NCI-H1436 (cell line): ENCODE measurements at places on chromosomes 3 and 15.

DNA sequence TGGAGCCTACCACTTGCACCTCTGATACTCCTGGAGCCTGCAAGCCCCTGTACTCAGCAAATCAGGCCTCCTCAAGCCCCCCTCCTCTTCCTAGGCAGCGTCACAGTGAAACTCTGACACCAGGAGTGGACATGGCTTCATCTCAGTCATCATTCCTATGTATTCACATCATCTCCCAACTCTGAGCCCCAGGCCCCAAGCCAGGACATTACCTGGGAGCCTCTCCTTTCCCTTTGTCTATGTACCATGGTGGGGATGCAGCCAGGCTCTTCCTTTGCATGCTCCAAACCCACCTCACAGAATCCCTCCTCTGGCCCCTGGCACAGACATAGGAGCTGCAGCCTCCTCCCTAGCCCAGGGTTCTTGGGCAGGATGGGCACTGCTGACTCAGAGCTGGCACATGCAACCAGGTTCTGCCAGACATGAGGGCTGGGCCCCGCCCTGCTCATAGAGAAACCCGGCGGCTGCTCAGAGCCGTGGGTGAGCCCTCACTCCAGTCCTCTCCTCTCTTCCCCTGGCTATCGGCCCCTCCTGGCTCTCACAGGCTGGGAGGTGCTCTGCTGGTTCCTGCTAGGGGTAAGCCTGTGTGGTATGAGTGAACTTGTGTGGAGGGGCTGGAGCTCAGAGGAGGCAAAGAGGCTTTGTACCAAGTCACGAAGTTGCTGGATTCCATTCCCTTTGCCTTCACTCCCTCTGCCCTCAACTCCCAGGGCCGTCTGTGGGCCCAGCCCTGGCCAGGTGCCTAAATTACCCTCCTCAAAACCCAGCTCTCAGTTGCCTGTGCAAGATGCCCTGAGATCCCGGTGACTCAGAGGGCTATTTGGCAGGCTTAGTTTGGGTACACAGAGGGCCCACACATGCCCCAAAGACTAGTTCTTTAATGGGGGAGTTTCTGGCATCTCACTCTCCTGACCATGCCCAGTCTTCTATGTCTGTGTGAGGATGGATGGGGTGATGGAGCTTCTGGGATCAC lies 1.9 kb upstream of the PLCD1 start:
- no peak for DNase-seq

DNA sequence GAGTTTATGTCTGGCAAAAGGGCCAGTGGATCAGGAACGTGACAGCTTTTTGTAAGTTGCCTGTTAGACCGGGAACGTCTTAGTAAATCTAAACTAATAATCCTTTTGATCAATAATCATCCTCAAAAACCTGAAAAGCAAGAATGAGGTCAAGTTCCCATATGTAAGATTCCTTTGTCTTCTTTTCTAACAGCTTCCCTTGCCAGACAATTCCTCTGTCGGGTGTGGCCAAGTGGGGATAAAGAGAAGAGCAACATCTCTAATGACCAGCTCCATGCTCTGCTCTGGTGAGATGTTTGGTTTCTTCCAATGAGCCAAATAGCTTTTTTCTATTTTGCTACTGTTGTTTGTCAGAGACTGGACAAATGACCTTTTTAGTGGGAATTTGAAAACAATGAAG lies 19.8 kb downstream of the FANCD2OS start:
- no peak for DNase-seq

DNA sequence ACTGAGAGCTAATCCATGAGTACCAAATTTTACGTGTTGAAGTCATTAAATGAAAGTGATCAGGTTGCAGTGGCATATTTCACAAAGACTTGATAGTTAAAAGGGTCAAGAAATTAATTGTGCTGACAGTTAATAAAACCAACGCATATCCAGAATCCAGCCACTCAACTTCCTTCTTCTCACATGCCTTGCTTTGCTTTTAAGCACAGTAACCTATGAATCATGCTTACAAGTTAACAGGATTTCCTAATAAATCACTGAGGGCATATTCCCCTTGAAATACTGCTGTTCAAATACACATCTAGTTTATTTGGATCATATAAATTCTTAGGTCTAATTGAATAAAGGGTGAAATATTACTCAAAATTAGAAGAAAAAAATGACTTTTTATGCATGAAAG lies 801.5 kb upstream of the EPHA6 start:
- no peak for DNase-seq

GRCh38 chr3:177510693-177511216 lies 313.5 kb upstream of the TBL1XR1 start:
- DNase-seq: no peak

GRCh38 chr3:178748874-178749273 lies 212.6 kb downstream of the KCNMB2 start:
- DNase-seq: no peak

DNA sequence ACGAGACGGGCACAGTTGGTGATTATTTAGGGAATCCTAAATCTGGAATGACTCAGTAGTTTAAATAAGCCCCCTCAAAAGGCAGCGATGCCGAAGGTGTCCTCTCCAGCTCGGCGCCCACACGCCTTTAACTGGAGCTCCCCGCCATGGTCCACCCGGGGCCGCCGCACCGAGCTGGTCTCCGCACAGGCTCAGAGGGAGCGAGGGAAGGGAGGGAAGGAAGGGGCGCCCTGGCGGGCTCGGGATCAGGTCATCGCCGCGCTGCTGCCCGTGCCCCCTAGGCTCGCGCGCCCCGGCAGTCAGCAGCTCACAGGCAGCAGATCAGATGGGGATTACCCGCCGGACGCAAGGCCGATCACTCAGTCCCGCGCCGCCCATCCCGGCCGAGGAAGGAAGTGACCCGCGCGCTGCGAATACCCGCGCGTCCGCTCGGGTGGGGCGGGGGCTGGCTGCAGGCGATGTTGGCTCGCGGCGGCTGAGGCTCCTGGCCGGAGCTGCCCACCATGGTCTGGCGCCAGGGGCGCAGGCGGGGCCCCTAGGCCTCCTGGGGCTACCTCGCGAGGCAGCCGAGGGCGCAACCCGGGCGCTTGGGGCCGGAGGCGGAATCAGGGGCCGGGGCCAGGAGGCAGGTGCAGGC lies 318.0 kb downstream of the FGF12 start:
- DNase-seq: no peak

DNA sequence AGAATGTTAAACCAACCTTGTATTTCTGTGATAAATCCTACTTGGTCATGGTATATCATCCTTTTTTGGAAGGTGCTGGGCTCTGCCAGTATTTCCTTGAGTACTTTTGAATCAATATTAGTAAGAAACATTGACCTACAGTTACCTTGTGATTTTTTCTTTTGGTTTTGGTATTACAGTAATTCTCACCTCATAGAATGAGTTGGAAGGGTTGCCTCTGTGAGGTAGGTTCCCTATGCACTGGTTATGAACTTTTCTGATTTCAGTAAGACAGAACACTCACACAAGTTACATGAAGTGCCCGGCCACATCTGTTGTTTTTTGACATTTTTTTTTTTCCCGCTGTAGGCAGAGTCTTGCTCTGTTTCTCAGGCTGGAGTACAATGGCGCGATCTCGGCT lies 20.0 kb downstream of the PCCB start:
- no peak for DNase-seq

- no peak for DNase-seq
These were observed 54.5 kb downstream of the MRPS25 start for GRCh38 chr3:15010664-15011063.

- no peak for DNase-seq
These were observed 54.4 kb downstream of the LRRK1 start for GRCh38 chr15:100973351-100974111.

DNA sequence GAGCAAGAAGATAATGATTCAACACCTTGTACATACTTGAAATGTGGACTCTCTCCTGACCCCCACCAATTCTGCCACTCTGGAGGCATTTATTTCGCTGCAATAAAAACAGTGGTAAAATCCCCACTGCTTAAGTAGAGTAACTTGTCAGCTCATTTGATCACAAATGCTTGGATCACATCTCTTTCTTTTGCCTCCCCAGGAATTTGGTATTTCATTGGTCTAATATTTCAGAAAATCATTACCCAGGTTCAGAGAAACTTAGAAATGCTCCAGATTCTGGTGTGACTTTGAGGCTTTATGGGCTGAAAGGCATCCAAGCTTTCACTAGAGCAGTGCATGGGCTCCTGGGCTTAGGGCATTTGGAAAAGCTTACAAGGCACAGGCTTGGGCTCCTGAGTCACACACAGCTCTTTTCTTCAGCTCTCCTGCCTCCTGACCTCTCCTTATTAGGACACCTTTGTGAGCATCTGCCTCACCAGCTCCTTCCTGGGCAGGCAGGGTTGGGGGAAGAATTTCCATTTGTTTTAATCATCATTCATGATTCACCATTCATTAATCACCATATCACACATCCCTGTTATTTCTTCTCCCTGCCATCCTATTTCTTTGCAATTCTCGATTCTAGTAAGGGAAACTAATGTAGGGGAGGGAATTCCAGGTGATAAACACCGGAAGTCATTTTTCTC lies 22.5 kb downstream of the CDCP1 start:
- no peak for DNase-seq

GRCh38 chr15:96413657-96414056 lies 83.2 kb downstream of the NR2F2 start:
- DNase-seq: no peak

- no peak for DNase-seq
These were observed 18.2 kb downstream of the NFKBIZ start for GRCh38 chr3:101867511-101867910.

DNA sequence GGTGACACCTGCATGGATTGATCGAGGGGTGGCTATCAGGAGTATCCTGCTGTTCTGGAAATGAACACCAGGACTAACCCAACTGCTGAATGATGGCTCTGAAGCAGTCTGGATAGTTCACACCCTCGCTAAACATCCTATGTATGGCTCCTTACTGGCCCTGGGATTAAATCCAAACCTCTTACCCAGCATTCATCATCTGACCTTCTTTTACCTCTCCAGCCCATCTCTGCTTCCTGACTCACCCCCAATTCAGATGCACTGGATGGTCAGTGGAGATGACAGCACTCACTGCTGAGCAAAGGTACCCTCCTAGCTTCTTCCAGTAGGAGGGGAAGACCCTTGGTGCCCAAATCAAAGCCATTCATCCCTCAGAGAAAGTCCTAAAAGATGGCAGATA lies 235.2 kb upstream of the TRIM42 start:
- DNase-seq: no peak

- DNase-seq: peak; percentile 5
These were observed 1.3 kb upstream of the MON1A start for GRCh38 chr3:49930922-49931321.

- no peak for DNase-seq
These were observed 473.3 kb downstream of the CADM2 start for GRCh38 chr3:85432081-85432480.

- no peak for DNase-seq
These were observed 49.1 kb upstream of the KLF13 start for GRCh38 chr15:31277335-31278060.

DNA sequence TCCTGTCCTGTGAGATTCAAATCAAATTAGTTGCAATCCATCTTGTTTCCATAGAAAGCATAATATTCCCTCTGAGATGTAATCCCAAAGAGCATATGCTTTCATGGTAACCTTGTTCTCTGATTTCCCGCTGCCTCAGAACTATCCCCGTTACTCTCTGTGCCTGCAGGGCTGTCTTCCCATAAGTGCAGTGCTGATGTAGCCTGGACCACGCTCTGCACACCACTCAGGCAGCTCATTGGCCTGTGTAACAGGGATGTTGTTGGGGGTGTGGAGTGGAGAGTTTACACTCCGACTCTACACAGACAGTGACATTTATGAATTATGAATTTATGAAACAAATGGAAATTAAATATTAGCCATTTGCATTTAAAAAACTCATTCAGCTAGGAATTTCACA lies 33.6 kb upstream of the CNTN3 start:
- DNase-seq: no peak

GRCh38 chr3:173913974-173914421 lies 516.5 kb downstream of the NLGN1 start:
- no peak for DNase-seq

DNA sequence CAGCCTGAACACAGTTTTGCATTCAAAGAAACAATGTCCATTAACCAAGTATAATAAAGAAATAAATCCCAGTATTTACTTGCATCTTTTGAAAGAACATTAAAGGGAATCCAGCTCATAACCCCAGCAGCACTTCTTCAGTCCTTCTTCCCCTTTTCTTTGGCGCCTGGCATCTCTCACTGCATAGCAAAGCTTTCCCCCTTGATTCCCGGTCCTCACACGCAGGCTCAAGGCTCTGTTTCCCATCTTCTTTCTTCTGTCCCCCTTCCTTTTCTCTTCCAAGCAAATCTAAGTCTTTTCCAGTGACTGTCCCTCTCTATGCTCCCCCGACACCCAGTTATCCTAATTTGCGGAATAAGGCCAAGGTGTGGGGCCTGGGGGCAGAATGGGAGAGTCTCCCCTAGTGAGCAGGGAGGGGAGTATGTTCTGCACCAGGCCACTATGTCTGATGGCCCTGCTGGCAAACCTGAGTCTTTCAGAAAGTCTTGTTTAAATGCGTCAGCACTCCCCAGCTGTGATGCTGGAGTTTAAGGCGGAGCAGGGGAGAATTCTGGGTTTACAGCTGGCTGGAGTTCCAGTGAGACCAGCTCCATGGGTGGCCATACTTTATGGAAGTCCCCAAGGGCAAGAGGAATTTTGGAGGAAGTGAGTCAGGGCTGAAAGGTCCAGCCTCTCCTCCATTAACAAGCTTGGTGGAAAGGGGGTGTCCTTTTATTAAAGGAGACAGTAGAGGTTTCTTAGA lies 42.1 kb downstream of the GOLGA6A start:
- no peak for DNase-seq

DNA sequence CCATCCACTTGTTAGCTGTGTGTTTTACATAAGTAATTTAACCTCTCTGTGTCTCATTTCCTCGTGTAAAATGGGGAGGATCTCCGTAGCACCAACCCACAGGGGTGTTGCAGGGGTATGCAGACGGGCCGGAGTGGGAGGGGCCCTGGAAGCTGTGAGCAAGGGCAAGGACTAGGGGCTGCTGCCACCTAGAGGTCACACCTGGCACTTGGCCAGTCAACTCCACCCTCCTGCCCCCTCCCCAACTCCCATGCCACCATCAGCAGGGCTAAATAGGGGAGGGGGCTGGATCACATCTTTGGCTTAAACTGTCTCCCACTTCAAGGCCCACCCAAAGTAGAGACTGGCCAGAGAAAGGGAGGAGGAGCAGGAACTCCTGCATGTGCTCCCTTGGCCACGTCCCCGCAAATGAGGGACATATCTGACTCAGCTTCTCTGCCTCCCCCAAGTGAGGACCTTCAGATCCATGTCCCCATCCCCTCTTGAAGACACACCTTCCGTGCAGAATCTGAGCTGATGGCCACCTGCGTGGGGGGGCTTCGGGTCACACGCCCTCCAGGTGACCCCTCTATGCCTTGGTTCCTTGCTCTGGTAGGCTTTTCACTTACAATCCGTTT lies 2.6 kb downstream of the CCDC9B start:
- peak; percentile 72 for DNase-seq

GRCh38 chr15:91529534-91529933 lies 324.0 kb upstream of the SLCO3A1 start:
- no peak for DNase-seq

DNA sequence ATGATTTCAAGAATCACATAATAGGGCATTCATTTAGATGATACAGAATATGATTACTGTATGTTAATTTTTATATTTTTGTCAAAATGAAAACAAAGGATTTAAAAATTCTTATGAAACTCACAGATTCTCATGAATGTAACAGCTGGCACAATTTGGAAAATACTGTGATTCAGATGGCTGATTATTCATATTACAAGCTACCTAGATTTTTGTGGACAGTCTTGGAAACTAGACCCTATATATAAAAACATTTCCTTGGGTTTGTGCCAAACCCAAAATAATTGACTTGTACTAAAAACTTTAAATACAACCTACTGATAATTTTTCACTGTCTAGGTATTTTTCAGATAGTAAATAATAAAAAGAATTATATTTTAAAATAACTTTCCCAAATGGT lies 26.2 kb downstream of the ZBED2 start:
- DNase-seq: no peak

GRCh38 chr3:20051123-20051806 lies 11.0 kb downstream of the KAT2B start:
- DNase-seq: no peak
